ENCODE measurements at places on chromosomes 2 and 18.

GRCh38 chr2:182584462-182584861, 131.6 kb upstream of the DNAJC10 start:
- no peak for DNase-seq

GRCh38 chr18:47381975-47382570, 130.6 kb upstream of the SKOR2 start:
- DNase-seq, result no peak

- no peak for DNase-seq
These were observed 63.6 kb downstream of the SPOPL start for GRCh38 chr2:138565230-138565598.

DNA sequence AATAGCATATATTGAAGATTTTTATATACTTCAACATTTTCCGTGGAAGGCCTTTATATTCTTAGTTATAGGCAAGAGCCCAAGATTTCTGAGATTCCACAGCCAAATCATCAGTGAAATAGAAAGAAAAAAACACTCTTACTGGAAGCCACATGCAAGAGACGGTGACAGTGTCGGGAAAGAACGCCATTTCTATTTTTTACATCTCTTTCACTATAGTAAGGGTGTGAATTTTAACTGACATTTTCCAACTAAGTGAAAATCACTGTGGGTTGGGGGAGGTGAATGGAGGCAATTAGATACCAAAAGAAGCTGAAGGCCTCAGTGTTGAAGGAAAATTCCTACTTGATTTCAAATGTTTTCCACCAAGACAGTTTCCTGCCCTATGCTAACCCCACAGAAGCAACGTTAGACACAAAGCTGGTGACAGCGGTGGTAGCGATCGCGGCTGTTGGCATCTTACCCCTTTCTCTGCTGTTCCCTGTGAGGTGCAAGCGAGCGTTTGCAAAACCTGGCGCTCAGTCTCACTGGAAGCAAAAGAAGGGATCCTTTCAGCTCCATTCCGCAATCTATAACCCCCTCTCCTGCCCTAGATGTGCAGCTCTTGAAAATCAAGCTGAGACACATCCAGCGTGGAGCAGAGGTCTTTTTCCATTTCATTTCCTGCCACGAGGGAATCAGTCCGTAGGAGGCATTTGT, 20.0 kb downstream of the ID2 start:
- DNase-seq, result no peak

- no peak for DNase-seq
These were observed 54.5 kb downstream of the SKA1 start for GRCh38 chr18:50429207-50429948.

GRCh38 chr2:63589148-63589958, 590 bp downstream of the MDH1 start:
- DNase-seq, result no peak

DNA sequence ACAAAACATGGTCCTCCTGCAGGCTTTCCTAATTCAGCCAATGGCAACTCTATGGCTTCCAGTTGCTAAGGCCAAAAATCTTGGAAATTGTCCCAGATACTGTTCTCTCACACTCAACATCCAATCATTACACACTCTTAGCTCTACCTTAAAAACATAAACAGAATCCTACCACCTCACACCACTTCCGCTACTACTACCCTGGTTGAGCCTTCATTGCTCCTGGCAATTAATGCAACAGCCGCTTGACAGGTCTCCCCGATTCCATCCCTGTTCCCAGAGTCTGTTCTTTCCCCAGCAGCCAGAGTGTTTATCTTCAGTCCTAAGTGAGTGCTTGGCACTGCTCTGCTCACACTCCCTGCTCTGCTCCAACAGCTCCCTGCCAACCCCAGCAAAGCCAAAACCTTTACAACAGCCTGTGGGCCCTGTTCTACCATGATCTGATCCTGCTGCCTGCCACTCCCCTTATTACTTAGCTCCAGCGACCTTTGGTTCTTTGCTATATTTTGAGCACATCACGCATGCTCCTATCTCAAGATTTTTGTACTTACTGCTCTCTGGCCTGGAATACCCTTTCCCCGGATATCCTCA, 67.5 kb upstream of the AMMECR1L start:
- no peak for DNase-seq

- no peak for DNase-seq
These were observed 256.0 kb upstream of the POU3F3 start for GRCh38 chr2:104597942-104598341.

- no peak for DNase-seq
These were observed 408.8 kb downstream of the HRH4 start for GRCh38 chr18:24869285-24869684.

- DNase-seq, result no peak
These were observed 314.3 kb upstream of the POU3F3 start for GRCh38 chr2:104539649-104540048.

Measured in stimulated activated CD8-positive, alpha-beta memory T cell treated with anti-CD3 and anti-CD28 coated beads, Interleukin-15, amount 100 ng/mL, for 4 hours (primary cell).